SW480 (cell line): ENCODE measurements at places on chromosomes 12 and 14.

DNA sequence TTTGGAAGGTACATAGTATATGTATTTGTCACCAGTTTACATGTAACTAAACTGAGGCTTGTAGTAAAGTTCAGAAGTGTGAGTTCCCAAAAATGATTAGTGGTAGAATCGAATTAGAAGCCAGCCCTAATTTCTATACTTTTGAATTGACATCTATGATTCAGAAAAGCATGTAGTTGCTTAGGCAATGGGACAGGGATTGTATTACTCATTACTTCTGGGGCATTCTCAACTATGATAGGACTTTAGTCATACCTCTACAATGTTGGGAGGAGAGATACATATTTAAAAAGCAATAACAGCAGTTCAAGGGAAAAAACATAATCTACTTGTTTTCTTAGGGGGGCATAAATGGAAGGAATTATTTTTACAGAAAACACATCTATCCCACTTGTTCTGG is 277.9 kb upstream of the E2F7 start:
- no peak for DNase-seq

GRCh38 chr14:105074601-105075053 is 9.4 kb upstream of the GPR132 start:
- peak; percentile 66 for DNase-seq

- no peak for DNase-seq
Measured at GRCh38 chr12:66514581-66514980, 164.3 kb downstream of the GRIP1 start.

- peak; percentile 47 for DNase-seq
Measured at GRCh38 chr14:34297786-34298520, 164.1 kb downstream of the SPTSSA start.

GRCh38 chr14:104635717-104636116 is 31.1 kb upstream of the TMEM179 start:
- no peak for DNase-seq

- DNase-seq: no peak
Measured at GRCh38 chr14:96889091-96889490, 91.9 kb downstream of the VRK1 start.

DNA sequence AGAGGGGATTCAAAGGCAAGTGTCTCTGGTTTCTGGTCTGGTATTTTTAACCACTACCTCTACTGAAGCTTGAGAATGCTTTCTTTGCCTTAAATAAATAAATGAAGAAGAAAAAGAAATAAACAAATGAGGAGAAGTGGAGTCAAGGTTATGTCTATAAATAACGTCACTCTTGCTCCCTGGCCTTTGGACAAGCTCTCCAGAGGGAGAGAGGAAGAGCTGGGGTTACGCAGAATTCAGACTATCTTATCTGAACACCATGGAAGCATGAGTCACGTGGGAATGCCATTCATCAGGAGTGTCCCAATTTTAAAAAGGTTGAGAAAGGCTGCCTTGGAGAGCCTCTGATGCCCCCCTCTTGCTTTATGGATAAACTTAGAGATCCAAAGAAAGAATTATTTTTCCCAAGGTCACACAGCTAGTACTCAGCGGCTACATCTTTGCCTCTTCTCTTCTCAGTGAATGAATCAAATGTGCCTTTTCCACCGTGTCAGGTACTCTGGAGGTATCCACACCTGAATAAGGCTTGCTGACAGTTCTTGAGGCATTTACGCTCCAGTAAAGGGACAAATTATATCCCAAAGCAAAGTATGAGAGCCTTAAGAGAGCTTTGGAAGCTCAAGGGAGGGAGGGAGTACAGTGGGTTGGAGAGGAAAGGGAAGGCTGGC is 12.9 kb upstream of the MSI1 start:
- no peak for DNase-seq

DNA sequence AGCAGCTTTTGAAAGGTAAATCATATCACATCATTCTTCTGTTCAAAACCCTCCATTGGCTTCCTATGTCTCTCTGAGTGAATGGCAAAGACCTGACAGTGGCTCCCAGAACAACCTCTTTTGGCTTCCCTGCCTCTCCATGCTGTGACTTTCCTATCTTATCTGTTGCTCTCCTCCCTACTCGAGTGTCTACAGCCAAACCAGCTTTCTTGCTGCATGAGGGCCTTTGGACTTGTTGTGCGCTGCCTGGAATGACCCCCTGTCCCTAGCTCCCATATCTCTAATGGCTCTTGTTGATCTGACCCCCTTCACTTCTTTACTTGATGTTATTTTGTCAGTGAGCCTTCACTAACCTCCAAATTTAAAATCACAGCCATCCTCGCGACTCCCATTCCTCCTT is 2.5 kb downstream of the SYNE2 start:
- DNase-seq: no peak
